ENCODE measurements at places on chromosomes 5 and 9. TPM values are rescaled to one million over a fixed set of nuclear protein-coding genes. Genes with fewer than 3 reads are reported as not detected.

GRCh38 chr9:84059936-84060335 lies 79.3 kb downstream of the RMI1 start:
- no peaks in the 10 kb centered on the region for H3K36me3 ChIP-seq
- H3K27ac ChIP-seq, result no peak overlapping the region
- DNase-seq, result no peak
- H3K4me3 ChIP-seq, result no peak overlapping the region

DNA sequence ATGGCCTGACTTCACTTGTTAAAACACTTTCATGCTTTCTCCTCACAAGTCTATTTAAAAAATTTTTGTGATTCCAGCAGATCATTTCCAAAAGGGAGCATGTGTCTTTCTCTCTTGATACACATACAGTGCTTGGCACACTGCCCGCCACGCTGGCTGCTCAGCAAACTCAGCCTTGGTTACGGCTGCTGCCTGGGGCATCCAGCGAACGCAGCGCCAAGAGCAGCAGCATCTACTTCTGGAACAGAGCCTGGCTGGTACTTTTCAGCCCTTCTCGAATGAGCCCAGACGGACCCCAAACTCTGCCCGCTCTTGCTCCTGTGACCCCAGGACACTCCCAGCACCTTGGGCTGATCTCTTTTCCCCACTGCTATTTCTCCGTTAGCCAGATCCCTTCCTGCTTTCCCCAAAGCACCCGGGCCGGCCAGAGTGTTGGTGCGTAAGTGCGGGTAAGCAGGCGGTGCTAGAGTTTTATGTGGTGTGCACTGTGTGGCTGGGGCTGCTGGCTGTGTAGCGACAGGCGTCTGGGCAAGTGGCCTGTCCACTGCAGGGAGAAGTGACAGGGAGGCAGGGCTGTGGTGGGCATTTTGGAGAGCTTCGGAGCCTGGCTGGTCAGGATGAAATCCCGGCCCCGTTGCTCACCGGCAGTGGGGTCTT lies 73.2 kb downstream of the SH3PXD2B start:
- H3K4me1 ChIP-seq, result no peaks in the 10 kb centered on the region
- H3K27me3 ChIP-seq, result no peaks in the 10 kb centered on the region
- DNase-seq, result no peak
- H3K27ac ChIP-seq, result peak overlapping the region; percentile 27
- H3K36me3 ChIP-seq, result peaks cover 10% of the 10 kb centered on the region

DNA sequence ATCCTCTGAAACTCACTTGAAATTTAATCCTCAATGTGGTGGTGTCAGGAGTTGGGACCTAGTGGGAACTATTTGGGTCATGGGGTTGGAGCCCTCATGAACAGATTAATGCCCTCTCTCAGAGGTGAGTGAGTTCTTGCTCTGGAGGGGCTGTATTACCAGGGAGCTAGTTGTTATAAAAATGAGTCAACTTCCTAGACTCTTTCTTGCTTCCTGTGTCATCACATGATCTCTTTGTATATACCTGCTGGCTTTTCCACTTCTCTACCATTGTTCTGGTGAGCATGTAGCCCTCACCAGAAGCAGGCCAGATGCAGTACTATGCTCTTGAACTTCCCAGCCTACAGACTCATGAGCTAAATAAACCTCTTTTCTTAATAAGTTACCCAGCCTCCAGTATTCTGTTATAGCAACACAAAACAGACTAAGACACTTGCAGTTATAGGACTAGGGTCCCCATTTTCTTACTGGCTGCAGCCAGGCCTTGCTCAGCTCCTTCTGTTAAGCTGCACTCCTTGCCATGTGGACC lies 127.5 kb downstream of the SUSD1 start:
- H3K27me3 ChIP-seq, result no peaks in the 10 kb centered on the region
- H3K36me3 ChIP-seq, result peaks cover 18% of the 10 kb centered on the region
- no peak overlapping the region for H3K4me3 ChIP-seq
- H3K4me1 ChIP-seq, result no peaks in the 10 kb centered on the region
- DNase-seq, result no peak

STK32A gene
- 0.61 TPM for total RNA-seq

- no peak for DNase-seq
- H3K27ac ChIP-seq, result no peak overlapping the region
- H3K27me3 ChIP-seq, result peaks cover 20% of the 10 kb centered on the region
- H3K4me3 ChIP-seq, result no peak overlapping the region
- H3K4me1 ChIP-seq, result no peaks in the 10 kb centered on the region
Measured at GRCh38 chr5:111003623-111004022, 67.9 kb upstream of the TSLP start.

DNA sequence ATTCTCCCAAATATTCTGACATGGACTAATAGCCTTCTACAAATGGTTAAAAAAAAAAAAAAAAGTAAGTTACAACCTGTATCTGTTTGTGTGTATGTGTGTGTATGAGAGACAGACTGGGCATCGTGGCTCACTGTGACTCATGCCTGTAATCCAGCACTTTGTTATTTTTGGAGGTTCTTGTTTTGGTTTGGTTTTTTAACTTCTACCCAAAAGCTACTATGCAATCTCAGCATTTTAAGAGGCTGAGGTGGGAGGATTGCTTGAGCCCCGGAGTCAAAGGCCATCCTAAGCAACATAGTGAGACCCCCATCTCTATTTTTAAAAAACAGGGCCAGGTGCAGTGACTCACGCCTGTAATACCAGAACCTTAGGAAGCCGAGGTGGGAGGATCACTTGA lies 17.6 kb upstream of the HAVCR1 start:
- no peak overlapping the region for H3K27ac ChIP-seq
- no peaks in the 10 kb centered on the region for H3K4me1 ChIP-seq
- no peak for DNase-seq
- no peak overlapping the region for H3K4me3 ChIP-seq
- H3K36me3 ChIP-seq, result no peaks in the 10 kb centered on the region

GRCh38 chr5:135578685-135579341 lies at the start of gene CXCL14:
TSS of gene CXCL14 (minus strand) at chr5:135578991. CDS start at chr5:135578778, 213 bp downstream.
- H3K36me3 ChIP-seq, result no peaks in the 10 kb centered on the region
- peak; percentile 42 for DNase-seq
- H3K27me3 ChIP-seq, result peaks cover 89% of the 10 kb centered on the region
- H3K4me3 ChIP-seq, result peak within 1 kb of the TSS; percentile 75

DNA sequence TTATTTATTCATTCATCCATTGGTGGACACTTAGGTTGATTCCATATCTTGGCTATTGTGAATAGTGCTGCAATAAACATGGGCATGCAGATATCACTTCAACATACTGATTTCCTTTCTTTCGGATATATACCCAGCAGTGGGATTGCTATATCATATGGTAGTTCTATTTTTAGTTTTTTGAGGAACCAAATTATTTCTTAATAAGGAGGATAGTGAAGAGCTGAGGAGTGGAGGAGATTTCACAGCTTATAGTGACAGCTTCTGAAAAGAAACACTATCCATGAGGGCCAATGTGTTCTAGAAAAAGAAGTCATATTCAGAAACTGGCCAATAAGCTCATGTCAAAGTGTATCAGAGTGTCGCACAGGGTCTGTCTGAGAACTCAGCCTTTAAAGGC lies 183.3 kb downstream of the SEC61B start:
- DNase-seq, result no peak
- no peaks in the 10 kb centered on the region for H3K4me1 ChIP-seq
- no peak overlapping the region for H3K27ac ChIP-seq

TLR4 gene
- 1.3 TPM for total RNA-seq

LHFPL2 gene
- total RNA-seq, result 15.0 TPM

PCDHA7 gene
- total RNA-seq, result 2.3 TPM

PCDHGA5 gene
- total RNA-seq, result 0.51 TPM

DNA sequence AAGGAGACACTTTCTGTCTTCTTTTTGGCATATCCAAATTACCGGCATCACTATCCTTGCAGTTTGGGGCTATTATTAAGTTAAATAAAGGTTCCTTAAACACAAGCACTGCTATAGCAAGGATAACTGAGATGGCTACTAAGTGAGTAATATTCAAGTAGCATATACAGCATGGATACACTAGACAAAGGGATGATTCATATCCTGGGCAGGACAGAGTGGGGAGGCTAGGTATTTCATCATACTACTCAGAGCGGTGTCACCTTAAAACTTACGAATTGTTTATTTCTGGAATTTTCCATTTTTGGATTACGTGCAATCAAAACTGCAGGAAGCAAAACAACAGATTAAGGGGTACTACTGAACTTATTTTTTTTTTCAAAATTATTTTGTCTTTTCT lies 54.1 kb downstream of the FER start:
- H3K4me1 ChIP-seq, result peaks cover 14% of the 10 kb centered on the region
- no peak overlapping the region for H3K4me3 ChIP-seq
- peak overlapping the region; percentile 2 for H3K27ac ChIP-seq
- DNase-seq, result no peak
- H3K27me3 ChIP-seq, result no peaks in the 10 kb centered on the region

- no peak overlapping the region for H3K27ac ChIP-seq
- no peaks in the 10 kb centered on the region for H3K36me3 ChIP-seq
- no peak overlapping the region for H3K4me3 ChIP-seq
- H3K4me1 ChIP-seq, result no peaks in the 10 kb centered on the region
- peaks cover 17% of the 10 kb centered on the region for H3K27me3 ChIP-seq
Measured at GRCh38 chr9:103900466-103900865, 193.6 kb upstream of the SMC2 start.

DNA sequence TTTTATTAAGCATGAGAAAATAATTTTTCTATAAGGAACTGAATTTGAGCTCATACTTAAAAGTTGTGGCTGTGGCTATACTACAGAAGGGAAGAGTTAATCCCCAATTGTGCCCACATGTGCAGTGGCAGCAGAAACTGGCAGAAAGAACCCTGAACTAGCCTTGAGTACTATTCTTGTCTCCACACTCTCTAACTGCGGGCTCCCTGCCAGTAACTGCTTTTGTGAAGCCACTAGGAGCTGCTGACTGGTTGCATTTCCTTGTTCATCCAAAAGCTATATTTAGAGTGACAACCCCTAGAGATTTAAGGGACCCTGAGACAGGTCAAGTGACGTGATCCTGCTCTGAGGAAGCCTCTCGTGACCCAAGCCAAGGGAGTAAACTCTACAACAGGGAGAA lies 238.6 kb downstream of the ELAVL2 start:
- no peaks in the 10 kb centered on the region for H3K27me3 ChIP-seq
- H3K36me3 ChIP-seq, result peaks cover 3% of the 10 kb centered on the region
- H3K4me1 ChIP-seq, result peaks cover 18% of the 10 kb centered on the region

CCNJL gene
- 29.7 TPM for total RNA-seq

LCN12 gene
- 0.50 TPM for total RNA-seq

- H3K4me3 ChIP-seq, result no peak overlapping the region
- H3K27ac ChIP-seq, result no peak overlapping the region
- H3K36me3 ChIP-seq, result no peaks in the 10 kb centered on the region
- H3K27me3 ChIP-seq, result no peaks in the 10 kb centered on the region
- H3K4me1 ChIP-seq, result peaks cover 51% of the 10 kb centered on the region
Measured at GRCh38 chr5:61653807-61654580, 321.9 kb downstream of the ZSWIM6 start.

CCDC192 gene
- 1.3 TPM for total RNA-seq

PTPRD gene
- 139 TPM for total RNA-seq

SPINK13 gene
- not detected for total RNA-seq

ZFP37 gene
- 8.4 TPM for total RNA-seq

PCSK1 gene
- 0.52 TPM for total RNA-seq

DNA sequence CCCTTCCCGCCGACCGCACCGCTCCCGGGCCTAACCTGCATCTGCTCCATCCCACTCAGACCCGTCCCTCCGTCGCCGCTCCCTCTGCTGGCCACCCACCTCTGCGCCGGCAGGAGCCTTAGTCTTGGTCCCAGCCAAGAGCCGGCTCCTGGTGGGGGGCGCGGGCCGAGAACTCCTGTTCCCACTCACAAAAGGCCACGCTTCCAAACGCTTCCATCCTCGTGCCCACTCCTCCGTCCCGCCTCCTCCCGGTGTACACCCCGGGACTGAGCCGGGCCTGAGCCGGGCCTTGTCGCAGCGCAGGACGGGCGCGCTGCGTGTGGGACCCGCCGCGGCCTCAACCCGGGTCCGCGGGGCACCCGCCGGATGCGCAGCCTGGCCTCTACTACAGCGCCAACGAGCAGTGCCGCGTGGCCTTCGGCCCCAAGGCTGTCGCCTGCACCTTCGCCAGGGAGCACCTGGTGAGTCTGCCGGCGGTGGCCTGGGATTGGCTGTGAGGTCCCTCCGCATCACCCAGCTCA lies 7.5 kb downstream of the ADAMTS13 start:
- no peaks in the 10 kb centered on the region for H3K4me1 ChIP-seq
- H3K36me3 ChIP-seq, result peaks cover 6% of the 10 kb centered on the region
- DNase-seq, result peak; percentile 45
- no peak overlapping the region for H3K27ac ChIP-seq
- peaks cover 40% of the 10 kb centered on the region for H3K27me3 ChIP-seq

DNA sequence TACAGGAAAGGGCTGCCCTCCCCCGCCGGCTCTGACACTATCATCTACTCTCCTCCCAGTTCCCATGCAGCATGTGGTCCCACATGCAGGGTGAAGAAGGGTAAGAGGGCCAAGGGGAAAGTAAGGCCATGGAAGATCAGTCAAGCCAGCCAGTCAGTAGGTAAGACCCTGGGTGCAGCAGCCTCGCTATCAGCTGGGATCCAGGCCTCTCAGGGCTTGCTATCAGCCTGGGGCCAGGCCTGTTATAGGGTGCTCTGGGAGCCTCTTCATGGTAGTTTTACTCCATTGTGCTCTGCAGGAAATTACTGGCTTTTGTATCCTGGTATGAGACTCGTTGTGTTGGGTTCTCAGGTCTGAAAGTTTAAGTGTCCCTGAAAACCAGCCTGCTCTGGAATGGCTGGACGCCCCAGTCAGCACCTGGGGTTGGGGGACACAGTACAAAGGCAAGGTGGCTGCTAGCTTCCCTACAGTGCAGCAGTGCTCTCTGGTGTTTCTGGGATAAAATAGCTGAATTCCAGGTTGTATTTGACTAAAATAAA lies 21.4 kb downstream of the SLC22A4 start:
- no peak overlapping the region for H3K27ac ChIP-seq
- H3K36me3 ChIP-seq, result no peaks in the 10 kb centered on the region
- H3K4me3 ChIP-seq, result no peak overlapping the region
- H3K27me3 ChIP-seq, result no peaks in the 10 kb centered on the region

DNA sequence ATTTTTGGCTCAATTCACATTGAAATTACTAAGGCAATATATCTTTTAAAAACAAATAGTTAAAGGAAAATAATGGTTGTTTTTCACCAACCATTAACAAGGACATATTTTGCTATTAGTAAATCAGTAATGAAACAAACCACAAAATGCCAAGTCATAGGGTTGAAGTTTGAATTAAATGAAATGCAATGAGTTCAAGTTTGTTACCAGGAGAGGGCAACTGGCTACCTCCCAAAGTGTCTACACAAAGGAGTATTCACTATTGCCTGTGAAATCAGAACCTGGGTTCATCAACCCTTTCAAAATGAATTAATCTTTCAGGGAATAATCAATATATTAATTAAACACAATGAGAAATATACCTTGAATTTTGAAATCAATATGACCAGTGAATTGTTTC lies 138.4 kb upstream of the DMRTA1 start:
- DNase-seq, result no peak
- H3K4me1 ChIP-seq, result no peaks in the 10 kb centered on the region
- peaks cover 4% of the 10 kb centered on the region for H3K27me3 ChIP-seq
- H3K4me3 ChIP-seq, result no peak overlapping the region

BAAT gene
- total RNA-seq, result 0.16 TPM

DBH gene
- total RNA-seq, result 0.59 TPM
